ENCODE measurements at places on chromosomes 16 and 17.

- DNase-seq = no peak
Measured at GRCh38 chr16:72013389-72013788, 4.8 kb downstream of the DHODH start.

DNA sequence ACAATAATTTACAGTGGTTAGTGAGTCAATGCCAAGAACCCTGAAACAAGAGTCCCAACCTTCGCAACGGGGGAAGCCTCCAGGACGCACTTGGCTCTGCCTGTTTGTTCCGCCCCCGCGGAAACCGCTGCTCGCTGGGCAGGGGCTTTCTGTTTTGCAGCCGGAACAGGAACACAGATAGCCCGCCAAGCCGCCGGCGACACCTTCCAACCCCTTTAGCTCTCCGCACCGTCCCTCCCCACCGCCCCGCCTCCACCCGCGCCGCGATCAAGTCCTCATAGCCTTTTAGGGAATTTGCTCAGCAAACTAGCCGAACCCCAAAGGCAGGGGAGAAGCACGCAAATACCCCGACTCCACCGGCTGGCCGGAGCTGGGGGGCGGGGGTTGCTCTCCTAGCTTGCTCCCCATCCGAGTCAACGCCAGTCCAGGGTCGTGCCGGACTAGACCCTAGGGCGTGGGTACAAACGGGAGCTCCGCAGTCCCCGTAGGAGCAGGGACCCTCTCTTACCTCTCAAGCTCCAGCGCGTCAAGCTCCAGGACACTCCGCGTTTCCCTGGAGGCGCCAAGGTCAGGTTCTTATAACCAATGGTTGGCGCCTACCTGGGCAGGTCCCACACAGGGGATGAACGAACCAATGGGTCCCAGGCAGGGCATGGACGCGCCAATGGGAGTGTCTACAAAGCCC is at the start of gene SLFN13:
Gene SLFN13 (minus strand): TSS at position 553 of the 685 bp plus-strand sequence. CDS start 3,086 bp downstream, outside the sequence.
- peak; percentile 35 for DNase-seq

GRCh38 chr16:529012-529575 is 1.6 kb downstream of the CAPN15 start:
- DNase-seq = no peak

- DNase-seq = no peak
Measured at GRCh38 chr17:77148077-77148939, 7.5 kb downstream of the SEC14L1 start.

DNA sequence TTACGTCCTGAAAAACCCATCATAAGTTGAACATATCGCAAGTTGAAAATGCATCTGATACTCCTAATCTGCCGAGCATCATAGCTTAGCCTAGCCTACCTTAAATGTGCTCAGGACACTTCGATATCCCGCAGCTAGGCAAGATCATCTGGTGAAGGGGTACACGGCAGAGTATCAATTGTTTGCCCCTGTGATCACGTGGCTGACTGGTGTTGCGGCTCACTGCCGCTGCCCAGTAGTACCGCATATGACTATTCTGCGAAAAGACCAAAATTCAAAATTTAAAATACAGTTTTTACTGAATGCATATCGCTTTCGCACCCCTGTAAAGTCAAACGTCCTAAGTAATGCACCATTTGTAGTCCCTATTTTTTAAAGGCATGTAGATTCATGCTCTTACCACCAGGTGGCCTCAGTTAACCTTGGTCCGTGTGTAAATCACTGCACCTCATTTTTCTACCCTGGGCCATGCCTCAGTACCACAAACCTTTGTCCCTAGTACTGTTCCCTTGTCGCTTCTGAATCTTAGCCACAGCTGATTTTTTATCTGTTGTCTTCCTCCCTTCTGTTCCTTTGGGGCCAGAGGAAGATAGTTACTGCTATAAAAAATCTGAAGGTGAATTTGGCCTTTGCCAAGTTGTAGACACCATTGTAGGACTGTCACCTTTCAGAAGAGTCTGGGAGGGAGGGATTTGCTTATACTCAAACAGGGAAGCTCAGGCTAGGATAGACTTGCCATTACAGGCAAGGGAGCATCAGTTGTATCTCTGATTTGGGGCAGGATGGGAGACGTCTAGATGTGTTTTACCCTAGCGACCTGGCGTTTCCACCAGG is 34.4 kb downstream of the WWP2 start:
- peak; percentile 49 for DNase-seq

DNA sequence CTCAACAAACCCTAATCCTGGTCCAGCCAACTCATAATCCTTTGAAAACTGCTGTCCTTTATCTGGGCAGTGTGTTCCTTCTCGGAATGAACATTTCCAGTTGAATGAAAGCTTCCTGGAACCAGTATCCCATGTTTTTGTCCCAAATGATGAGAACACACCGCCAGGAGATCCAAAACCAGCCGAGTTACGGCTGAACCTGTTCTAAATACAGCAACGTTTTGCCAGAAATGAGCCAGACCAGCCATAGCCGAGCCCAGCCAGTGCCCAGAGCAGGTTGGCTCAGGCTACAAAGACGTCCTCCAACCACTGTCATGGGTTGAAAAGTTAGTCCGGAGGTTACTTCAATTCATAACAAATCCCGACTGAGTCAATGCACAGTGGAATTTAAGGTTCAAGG is 67.6 kb upstream of the FOXF1 start:
- no peak for DNase-seq

DNA sequence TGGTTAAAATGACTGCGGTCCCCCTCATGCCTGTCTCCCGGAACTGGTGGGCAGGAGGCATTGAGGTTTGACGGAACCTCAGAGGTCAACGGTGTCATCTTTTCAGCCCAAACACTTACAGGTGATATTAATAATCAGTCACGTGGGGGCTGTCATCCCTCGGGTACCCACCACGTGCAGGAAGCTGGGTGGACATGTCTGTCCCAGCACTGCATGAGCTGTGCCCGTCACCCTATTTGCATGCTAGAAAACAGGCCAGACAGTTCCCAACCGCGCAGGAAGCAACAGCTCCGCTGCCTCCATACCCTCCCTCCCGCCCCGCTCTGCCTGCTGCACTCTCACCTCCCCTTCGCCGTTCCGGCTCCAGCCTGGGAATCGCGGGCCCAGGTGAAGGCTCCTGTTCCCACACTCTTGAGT is 1.4 kb downstream of the SYNGR3 start:
- no peak for DNase-seq

DNA sequence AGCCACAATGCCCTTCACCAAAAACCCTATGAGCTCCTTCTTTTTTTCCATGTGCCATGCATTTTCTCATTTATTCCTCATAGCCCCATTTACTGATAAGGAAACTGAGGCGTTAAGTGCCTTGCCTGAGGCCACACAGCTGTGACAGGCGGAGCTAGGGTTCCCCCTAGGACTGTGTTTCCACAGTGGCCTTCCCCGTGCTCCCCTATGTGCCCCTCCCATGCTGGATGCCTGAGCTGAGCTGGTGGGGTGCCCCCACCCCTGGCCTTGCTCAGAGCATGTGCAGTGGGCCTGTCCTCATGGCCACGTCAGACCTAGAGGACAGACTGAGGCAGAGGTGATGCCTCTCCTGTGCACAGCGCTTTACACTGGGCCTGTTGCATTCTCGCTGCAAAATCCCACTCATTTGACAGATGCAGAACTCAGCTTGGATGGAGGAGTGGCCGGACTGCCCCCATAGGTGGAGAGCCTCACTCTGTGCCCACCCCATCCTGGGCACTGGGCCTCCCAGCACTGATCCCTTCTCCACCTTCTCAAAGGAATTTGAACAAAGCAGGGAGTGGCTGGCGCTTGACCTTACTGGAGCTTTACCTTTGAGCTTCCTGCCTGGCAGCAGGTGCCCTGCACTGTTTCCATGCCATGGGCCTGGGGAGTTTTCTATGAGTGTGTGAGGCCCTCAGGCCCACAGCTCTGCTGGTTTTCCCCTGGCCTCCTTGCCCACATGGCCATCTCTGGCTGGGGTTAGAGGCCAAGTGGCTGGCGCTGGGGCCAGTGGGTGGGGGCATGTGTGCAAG is 2.6 kb downstream of the MAP2K3 start:
- DNase-seq = peak; percentile 47

DNA sequence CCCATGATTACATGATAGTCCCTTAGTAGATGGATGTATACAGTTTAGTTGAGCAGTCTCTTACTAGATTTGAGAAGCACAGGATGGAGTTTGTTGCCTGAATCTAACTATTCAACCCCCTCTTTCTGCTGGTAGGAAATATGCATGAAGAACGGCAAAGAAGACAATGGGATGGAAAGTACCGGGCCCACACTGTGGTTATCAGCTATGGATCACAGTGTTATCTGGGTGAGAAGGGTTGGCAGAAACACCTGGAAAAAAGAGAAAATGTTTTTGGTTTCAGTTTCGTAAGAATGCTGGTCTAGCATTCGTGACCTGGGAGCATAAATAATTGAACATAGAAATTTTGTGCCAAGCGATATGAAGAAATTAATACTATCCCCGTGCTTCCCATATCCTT is 53.1 kb downstream of the ANKFN1 start:
- DNase-seq = no peak

GRCh38 chr16:76705892-76706291 is 428.7 kb downstream of the CNTNAP4 start:
- DNase-seq = no peak

- DNase-seq = no peak
Measured at GRCh38 chr16:23843143-23843542, 7.4 kb downstream of the PRKCB start.

- DNase-seq = no peak
Measured at GRCh38 chr16:1272453-1273198, 16.8 kb downstream of the TPSD1 start.

GRCh38 chr17:53270936-53271335 is 551.8 kb upstream of the KIF2B start:
- no peak for DNase-seq

DNA sequence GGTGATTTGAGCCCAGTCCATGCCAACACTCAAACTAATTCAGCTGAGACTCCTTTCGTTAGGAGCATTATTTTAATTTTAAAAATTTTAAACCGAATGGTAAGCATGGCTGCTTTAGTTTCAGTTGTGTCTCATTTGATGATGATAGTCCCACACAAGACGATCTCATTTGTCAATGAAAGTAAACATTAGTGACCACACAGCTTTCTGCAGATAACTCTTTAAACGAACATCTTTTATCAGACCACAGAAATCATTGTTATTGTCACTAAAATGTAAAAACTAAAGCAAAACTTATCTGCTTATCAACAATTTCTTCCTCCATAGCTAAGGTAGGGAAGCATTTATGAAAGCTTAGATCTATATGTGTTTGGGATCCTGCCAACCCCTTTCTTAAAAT is 382.2 kb downstream of the ZFHX3 start:
- DNase-seq = no peak

GRCh38 chr17:31472137-31472536 is 80.7 kb downstream of the RAB11FIP4 start:
- no peak for DNase-seq

- no peak for DNase-seq
Measured at GRCh38 chr17:15384142-15384787, 42.9 kb upstream of the TEKT3 start.

- no peak for DNase-seq
Measured at GRCh38 chr17:1498869-1499268, 6.4 kb upstream of the MYO1C start.

- no peak for DNase-seq
Measured at GRCh38 chr16:57995721-57996405, 4.6 kb downstream of the ZNF319 start.

GRCh38 chr17:50865868-50866260 is 290 bp downstream of the TOB1 start:
- no peak for DNase-seq

DNA sequence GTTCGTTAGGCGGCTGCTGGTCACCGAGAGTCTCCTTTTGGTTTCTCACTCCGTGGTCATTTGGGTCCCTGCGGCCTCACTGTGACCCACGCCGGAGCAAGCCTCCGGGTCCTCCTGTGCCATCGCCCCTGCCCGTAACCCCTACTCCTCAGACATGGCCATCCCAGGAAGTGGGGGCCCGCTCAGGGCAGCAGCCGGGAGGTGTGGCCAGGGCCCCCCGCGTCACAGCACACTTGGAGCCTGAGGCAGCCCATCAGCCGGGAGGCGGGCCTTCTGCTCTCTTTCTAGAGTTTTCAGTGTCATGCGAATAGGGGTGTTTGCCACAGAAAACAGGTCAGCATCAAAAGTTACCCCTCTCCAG is 7.9 kb upstream of the WFIKKN1 start:
- no peak for DNase-seq

DNA sequence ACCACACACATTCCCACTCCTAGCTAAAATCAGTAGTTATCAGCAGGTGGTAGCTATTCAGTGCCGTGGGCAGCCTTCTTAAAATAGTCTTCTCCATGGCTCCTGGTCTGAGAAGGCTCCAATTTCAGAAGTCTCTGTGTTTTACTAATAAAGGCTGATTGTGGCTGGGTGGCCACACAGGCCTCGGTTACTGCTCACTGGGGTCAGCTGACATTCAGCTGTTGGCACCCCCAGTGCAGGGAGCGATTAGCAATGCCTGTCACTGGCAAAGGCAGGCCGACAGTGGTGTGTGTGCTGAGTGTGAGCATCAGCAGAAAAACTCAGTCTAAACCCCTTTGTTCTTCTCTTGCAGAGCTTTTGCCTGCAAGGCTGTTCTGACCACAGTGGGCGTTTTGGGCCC is 16.6 kb upstream of the DBNDD1 start:
- DNase-seq = no peak

DNA sequence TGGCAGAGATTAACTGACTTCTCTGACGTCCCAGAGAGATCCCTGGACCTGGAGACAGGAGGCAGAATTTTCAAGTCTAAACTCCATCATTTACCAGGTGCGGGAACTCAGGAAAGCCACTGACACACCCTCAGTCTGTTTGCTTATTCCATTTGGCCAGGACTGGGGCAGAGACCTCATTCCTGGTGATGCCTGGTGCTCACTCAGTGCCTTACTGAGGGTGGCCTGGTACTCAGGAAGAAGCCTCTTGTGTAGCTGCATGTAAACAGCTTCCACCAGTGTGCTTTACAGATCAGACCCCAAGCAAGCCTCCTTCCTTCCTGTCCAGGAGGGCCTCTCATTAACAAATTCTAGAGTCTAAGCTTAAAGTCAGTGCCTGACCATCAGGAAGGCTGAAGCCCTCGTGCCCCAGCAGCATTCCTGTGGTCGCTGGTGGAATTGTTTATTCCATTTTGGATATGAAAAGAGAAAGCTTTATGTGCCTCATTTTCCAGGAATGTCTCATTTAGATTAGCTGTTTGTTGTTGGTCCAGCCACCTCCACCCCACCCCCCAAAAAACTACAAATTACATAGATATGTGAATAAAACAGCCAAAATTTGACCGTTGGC is 236.1 kb upstream of the CDH5 start:
- DNase-seq = no peak

DNA sequence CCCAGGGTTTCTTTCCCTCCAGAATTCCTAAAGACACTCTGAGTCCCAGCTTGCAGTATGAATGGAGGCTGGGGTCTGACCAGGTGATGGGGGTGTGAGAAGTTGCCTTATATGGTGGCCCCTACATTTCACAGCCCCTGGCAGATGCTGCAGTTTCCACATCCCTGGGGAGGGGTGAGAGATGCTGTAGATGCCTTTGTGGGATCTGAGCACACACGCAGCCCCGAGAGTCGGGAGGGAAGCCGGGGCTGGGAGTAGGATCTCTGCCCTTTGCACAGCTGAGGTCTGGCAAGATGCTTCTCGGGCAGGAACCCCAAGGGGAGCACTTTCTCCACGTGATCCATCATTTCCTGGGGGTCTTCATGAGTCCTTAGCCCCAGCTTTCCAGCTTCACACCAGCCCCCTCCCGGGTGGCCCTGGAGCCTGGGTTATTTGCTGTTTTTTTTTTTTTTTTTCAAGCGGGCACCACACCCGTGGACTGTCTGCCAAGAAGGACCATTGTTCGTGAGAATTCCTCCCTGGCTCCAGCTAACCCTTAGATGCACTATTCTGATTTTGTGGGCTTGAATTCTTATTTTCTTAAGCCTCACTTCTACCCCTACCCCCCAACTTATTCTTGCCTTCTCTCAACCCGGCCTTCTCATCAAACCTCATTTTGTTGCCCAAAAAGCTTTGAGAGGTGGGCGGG is 50.6 kb downstream of the NTN1 start:
- DNase-seq = no peak

GRCh38 chr17:247767-248166 is 66.3 kb upstream of the DOC2B start:
- no peak for DNase-seq

Measured in SW 1271 (cell line).